GDM1 (cell line): ENCODE measurements at places on chromosomes 11 and 22.
A peak's percentile ranks its signal among the peaks of the same experiment; 100 is the strongest.

DNA sequence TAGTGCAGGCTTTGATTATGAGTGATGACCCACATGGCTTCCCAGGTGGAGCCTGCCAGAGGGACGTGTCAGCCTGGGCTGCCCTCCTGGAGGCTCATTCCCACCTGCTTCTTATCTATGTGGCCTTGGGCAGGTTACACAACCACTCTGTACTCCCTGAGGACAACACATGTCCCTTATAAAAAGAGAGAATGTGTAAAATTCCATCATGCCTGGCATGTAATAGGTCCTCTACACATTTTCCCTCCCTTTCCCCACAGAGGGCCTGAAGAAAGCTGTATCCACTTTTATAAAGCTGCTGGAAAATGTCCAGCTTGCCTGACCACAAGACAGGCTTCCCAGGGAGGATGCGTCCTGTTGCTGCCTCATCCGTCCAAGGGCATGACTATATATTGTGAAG is 55.0 kb upstream of the VSTM5 start:
- no peak for DNase-seq

GRCh38 chr22:47781024-47781423 is 1018.6 kb downstream of the TBC1D22A start:
- no peak for DNase-seq

DNA sequence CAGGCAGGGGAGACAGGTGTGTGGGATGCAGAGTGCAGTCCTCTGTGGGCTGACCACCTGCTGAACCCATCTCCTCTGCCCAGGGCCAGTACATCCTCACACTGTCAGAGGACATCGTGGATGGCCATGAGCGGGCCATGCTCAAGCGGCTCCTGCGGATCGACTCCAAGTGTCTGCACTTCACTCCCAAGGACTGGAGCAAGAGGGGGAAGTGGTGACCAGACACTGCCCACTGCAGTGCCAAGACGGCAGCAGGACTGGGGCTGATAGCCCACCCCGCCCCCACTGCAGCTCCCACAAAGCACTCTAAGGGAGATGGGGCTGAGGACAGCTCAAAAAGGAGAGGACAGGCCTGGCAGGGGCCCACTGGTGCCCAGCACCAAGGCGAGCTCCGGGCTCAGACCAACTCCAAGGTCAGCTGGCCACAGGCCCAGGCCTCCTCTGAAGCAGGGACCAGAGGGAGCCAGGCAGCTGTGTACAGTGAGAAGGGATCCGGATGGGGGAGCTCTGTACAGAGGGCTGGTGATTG is 1.6 kb downstream of the RNASEH2C start:
- DNase-seq = no peak

GRCh38 chr11:106473089-106473722 is 395.7 kb downstream of the AASDHPPT start:
- DNase-seq = no peak

DNA sequence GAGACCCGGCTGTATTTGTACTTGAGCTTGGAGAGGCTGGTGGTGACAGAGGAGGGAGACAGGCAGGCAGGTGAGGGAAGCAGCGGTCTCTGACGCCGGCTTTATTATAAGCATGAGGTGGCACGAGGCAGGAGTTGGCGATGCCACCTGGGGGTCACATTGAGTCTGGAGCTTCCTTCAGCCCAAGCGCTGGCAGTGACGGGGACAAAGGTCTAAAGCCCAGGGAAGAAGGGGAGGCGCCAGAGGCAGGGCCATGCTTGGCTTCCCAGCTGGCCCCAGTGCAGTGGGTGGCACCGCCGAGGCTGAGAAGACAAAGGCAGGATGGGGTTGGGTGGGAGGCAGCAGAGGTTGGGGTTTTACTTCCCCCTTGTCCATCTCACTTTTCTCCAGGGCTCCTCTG is 4.5 kb downstream of the FXYD2 start:
- peak; percentile 24 for DNase-seq

- DNase-seq = no peak
Measured at GRCh38 chr11:134478611-134479010, 66.6 kb upstream of the B3GAT1 start.

GRCh38 chr11:78187366-78188285 is 800 bp downstream of the KCTD21 start:
- no peak for DNase-seq

DNA sequence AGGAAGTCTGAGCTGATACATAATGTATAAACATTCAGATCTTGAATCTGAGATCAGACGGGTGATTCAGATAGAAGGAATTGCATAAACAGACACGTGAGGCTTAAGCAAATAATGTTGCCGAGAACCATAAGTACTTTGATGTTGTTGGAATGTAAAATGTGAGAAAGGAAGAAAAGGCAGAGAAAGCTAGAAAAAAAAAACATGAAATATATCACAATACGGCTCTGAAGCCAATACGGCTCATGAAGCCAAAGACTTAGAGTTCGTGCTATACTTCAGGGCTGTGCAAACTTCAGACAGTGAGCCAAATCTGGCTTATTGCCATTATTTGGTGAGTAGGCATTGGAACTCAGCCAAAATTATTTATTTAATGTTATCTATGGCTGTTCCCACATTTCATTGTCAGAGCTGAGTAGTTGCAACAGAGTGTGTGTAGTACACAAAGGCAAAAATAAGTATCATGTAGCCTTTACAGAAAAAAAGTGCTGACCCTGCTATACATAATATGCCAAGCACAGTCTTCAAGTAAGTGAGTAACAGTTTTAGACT is 673.3 kb downstream of the CNTN5 start:
- DNase-seq = no peak

DNA sequence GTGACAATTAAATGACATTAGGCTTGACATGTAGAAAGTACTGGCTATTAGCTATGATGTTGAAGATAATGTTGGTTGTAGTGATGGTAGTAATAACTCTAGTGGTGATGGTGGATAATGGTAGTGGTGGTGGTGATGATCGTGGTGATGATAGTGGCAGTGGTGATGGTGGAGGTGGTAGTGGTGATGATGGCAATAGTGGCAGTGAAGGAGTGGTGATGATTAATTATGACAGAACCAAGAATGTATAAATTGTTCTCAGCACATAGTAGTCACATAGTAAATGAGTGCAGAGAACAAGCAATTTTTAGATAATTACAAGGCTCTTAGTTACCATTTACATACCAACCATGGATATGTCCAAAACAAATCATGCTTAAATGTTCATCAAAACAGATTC is 5.3 kb upstream of the CD44 start:
- DNase-seq = no peak

GRCh38 chr11:80365980-80366379 is 925.1 kb upstream of the TENM4 start:
- no peak for DNase-seq

DNA sequence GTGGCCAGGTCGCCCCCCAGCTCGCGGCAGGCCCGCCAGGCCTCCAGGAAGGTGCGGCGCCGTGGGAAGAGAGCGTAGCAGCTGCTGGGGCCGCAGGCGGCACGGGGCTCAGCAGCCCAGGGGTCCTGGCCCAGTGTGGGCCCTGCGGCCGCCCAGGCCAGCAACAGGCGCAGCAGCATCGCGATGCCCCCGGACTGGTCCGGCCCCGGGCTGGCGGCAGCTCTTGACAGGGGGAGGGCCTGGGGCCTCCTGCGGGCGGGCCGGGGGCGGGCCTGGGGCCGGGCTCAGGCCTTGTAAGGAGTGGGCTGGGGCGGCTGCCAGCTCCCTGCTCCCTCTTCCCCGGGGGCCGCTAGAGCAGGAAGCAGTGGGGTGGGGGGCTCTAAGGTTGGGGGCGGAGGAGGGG is at the start of gene CD248:
CD248 (minus strand) TSS at position 196 of the 403 bp plus-strand sequence; CDS start at position 179, 17 bp downstream.
- no peak for DNase-seq
